Cardiac muscle cell (in vitro differentiated cells and primary cell): ENCODE measurements at places on chromosomes 12 and 14. TPM values are rescaled to one million over a fixed set of nuclear protein-coding genes. Genes with fewer than 3 reads are reported as not detected.

Gene SLCO1B3
- total RNA-seq: not detected in 2 replicates

Gene LAG3
- total RNA-seq: 0.15 TPM in 1 of 2 replicates, not detected in the other

Gene CCDC175
- total RNA-seq: not detected in 2 replicates

Gene DIO2
- total RNA-seq: 0.11 and 0.66 TPM in 2 replicates

Gene PARPBP
- 2.6 and 7.7 TPM in 2 replicates for total RNA-seq

Gene IL22
- total RNA-seq: not detected in 2 replicates

Gene UBR7
- 24.6 and 27.2 TPM in 2 replicates for total RNA-seq

Gene MYRFL
- total RNA-seq: 2.2 and 2.3 TPM in 2 replicates

Gene PTGER2
- total RNA-seq: not detected in 2 replicates

Gene TAS2R30
- 1.3 and 4.1 TPM in 2 replicates for total RNA-seq

Gene RACGAP1
- 10.4 and 63.9 TPM in 2 replicates for total RNA-seq

Gene POTEM
- total RNA-seq: not detected in 2 replicates

Gene DLGAP5
- total RNA-seq: 3.4 and 37.4 TPM in 2 replicates

Gene TMTC2
- 8.3 and 10.8 TPM in 2 replicates for total RNA-seq

Gene ESPL1
- total RNA-seq: 7.8 and 23.9 TPM in 2 replicates

Gene PWP1
- total RNA-seq: 89.8 and 123 TPM in 2 replicates

Gene OLR1
- 0.11 TPM in 1 of 2 replicates, not detected in the other for total RNA-seq

Gene ALDH1L2
- total RNA-seq: 0.14 and 0.63 TPM in 2 replicates

Gene FGF23
- 0.86 and 2.4 TPM in 2 replicates for total RNA-seq

Gene SERPINA1
- total RNA-seq: 0.69 TPM in 1 of 2 replicates, not detected in the other

Gene HIF1A
- 107 and 108 TPM in 2 replicates for total RNA-seq

Gene TCL1A
- not detected in 2 replicates for total RNA-seq

Gene CLEC1B
- total RNA-seq: 0.95 and 1.2 TPM in 2 replicates

Gene EML5
- 0.11 and 0.92 TPM in 2 replicates for total RNA-seq

Gene METTL1
- 8.1 and 11.9 TPM in 2 replicates for total RNA-seq

Gene NKX2-1
- total RNA-seq: not detected in 2 replicates

Gene GUCY2C
- not detected in 2 replicates for total RNA-seq

Gene TCL1B
- not detected in 2 replicates for total RNA-seq

Gene TMEM179
- 3.6 and 6.9 TPM in 2 replicates for total RNA-seq

Gene PHETA1
- 28.6 and 31.5 TPM in 2 replicates for total RNA-seq

Gene PIWIL1
- not detected in 2 replicates for total RNA-seq

Gene APPL2
- 13.2 and 23.3 TPM in 2 replicates for total RNA-seq

Gene ARHGDIB
- total RNA-seq: 3.8 and 8.2 TPM in 2 replicates

Gene OR4E2
- not detected in 2 replicates for total RNA-seq

Gene SLC7A8
- 9.2 and 14.1 TPM in 2 replicates for total RNA-seq

Gene MYH6
- total RNA-seq: 4,520 and 8,484 TPM in 2 replicates

Gene TSPAN11
- 19.4 and 26.1 TPM in 2 replicates for total RNA-seq

Gene PRIMA1
- 2.6 and 5.7 TPM in 2 replicates for total RNA-seq
